Stimulated activated CD4-positive, alpha-beta T cell treated with anti-CD3 and anti-CD28 coated beads, Interleukin-1b, Interleukin-23, amount 100 ng/mL, for 1 hour (primary cell): ENCODE measurements at places on chromosomes 1 and 21.

DNA sequence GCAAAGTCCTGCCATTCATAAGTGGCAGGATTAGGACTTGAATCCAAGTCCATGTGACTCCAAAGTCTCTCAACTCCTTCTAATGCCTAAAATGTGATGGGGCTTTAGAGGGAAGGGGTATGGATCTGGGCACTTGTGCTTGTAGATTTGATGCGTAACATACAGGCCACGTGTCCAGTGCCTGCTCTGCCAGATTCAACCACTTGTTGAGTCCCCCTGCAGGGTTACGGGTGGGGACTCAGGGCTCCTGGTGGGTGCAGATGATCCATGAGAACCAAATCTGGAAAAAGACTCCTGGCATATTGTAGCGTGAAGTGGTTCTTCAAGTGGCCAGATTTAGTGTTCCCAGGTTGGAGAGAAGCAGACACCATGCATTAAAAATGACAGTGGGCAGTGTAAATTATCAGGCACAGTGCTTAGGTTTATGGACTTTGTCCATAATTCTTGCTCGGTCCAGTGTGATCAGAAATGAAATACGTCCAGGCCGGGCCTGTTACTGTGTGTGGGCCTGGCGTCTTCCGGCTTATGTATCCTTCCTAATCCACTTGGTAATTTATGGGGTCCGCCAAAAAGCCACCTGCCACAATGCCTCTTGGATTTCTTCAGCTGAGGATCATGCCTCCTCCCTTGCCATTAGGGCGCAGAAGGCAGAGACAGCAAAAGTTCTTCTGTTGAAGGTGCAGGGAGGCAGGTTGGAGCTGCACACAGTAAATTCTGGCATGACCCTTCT lies 51.2 kb upstream of the LRP8 start:
- DNase-seq: no peak

GRCh38 chr21:33396951-33397350 lies 6.3 kb upstream of the IFNGR2 start:
- DNase-seq: no peak

DNA sequence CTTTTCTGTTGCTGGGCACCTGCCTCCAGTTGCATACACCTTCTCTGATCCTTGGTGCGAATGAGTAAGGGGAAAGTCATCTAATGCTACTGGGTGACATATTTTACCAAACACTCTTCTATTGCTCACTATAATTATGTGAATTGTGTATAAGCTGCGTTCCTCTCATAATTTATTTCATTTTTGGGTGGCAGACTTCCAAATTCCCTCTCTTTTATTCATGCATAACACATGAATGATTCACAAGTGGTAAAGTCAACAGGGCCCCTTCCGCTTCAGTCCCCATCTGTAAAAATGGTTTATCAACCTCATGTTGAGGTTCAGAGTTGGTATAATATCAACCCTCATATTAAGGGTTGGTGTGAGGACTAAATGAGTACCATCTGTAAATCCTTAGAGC lies 3.2 kb upstream of the QSOX1 start:
- no peak for DNase-seq

- no peak for DNase-seq
These were observed 83.5 kb upstream of the SIM2 start for GRCh38 chr21:36615274-36615964.

DNA sequence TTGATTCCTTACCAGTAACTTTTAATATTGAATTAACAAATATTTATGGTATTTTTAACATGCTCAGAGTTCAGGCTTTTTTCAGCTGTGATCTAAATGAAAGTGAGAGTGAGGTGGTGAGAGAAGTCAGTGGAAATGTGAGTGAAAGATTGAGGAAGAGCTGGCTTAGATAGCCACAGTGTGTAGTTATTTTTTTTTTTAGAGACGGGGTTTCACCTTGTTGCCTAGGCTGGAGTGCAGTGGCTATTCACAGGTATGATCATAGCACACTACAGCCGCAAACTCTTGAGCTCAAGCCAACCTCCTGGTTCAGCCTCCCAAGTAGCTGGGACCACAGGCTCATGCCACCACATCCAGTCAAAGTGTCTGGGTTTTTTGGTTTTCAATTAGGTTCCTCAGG lies 10.9 kb downstream of the RNF11 start:
- no peak for DNase-seq

- no peak for DNase-seq
These were observed 565 bp downstream of the WLS start for GRCh38 chr1:68231627-68232288.

DNA sequence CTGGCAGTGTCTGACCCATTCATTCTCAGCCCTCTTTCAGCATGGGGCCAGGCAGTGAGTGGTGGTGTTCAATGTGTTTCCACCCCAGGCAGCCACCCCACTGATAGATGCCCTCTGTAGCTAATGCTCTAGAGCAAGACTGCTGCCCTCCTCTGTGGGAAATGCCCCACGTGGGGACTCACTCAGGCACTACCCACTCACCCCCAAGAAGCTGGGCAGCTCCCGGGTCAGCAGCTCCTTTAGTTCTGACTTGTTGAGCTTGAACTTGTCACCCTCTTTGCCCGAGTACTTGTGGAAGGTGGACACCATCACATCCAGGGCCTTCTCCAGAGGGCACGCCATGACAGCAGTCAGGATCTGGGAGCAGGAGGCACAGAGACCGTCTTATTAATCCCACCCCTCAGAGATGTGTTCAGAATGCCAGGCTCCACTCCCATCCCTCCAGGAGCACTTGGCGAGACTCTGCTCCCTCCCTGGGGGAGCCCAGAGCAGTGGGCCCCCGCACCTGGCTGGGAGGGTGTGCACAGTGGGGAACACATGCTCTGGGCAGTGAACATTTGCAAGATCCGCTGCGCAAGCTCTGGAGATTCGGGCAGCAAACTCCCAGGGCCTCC lies 1.0 kb downstream of the S100A4 start:
- DNase-seq: no peak

- no peak for DNase-seq
These were observed 859 bp upstream of the ERMAP start for GRCh38 chr1:42815941-42816584.

GRCh38 chr1:60273185-60273584 lies 199.6 kb upstream of the C1orf87 start:
- no peak for DNase-seq

DNA sequence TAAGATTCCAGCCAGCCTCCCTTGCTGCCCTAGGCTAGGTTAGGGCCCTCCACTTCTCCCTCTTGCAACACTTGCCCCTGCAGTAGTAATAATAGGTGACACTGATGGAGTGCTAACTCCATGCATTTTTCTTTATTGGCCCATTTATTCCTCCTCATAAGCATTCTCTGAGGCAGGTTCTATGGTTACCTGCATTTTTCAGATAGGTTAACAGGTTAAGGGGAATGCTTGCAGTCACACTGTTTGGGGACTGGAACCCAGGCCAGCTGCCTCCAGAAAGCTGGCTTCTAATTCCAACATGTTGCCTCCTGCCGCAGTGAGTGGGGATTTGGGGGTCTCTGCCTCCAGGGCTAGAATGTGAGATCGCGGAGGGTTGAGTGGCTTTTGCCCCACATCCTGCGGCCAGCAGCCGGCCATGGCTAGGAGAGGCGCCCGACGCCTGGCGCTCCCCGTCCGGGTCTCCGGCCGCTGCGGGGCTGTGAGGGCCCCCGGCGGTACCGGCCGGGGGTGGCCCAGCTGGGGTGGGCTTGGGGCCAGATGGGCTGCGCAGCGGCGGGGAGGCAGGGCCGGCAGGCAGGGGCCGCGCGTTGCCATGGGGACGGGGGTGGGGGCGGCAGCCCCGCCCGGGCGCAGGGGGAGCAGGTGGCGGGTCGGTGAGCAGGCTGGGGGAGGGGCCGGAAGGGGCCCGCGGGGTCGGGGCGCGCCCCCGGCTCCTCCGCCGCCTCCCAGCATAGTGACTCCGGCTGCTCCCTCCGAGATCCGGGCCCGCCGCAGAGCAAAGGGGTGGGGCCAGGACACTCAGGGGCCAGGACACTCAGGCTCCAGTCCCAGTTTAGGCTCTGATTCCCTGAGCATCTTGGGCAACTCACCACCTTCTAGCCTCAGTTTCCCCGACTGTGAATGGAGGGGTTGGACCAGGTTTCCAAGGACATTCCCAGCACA lies 68.4 kb upstream of the SSBP3 start:
- no peak for DNase-seq

- DNase-seq: no peak
These were observed 203.4 kb downstream of the ZNF648 start for GRCh38 chr1:181858135-181858534.

GRCh38 chr1:110383251-110383990 lies 7.4 kb downstream of the SLC16A4 start:
- DNase-seq: no peak

GRCh38 chr1:27338751-27339150 lies 3.1 kb upstream of the SYTL1 start:
- no peak for DNase-seq

DNA sequence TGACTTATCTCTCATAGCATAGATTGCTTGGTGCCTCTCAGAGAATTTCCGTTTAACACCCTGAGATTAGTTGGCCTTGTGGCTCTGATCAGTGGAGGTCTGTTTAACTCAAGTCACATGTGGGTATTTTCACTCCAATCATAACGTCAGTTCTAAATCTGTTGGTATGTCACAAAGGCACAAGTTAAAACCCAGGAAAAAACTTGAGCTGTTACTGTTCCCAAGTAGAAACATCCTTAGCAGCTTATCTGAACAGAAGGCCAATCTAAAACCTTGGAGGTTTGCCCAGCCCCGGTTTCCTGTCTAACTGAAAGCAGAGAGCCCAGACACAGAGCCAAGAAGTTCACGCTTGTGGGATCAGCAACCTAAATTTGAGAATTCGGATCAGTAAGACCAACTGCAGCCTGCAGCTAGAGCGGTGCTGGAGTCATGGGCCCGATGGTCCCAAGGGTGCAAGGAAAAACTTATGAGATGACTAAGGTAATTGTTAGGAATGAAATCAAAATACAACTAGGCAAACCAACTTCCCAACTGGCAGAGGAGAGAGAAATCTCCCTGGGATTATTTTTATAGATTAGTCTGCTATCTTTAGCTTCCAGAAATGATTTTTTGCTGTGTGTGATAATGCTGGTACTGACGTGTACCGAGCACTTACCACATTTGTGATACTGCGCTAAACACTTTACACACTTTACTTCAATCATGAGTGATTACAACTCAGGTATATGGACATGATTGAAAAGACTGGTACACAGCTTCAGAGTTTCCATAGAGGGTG lies 90.2 kb upstream of the C1orf21 start:
- no peak for DNase-seq

DNA sequence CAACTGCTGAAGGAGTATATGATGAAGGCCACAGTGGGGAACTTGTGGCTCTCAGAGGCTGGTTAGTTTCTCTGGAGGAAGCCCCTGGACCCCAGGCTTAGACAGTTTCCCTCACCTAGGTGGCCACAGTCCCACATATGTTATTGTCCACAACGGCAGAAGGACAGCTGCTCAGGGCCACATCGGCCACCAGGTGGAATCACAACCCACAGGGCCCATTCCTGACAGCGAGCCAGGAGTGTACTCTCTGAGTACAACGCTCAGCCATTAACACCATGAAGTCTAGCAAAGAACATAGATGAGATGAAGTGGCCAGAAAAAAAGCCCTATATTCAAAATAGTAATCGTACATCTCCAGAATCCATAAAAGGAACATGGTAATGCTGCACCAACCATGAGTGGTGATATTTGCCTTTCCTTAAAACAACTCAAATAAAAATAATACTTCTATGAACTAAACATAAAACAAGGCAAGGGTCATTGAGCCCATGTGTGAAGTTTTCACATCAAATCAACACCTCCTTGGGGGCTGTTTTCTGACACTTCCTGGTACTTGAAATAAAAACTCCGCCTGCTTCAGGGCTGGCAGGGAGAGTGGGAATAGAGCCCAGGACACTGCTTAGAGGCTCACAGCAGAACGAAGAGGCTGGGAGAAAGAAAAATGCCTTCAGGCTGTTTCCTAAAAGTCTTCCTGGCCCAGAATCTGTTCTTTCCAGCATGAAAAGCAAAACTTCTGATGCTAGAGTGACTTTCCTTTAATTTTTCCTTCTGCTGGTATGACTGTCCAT lies 383.3 kb downstream of the HHAT start:
- DNase-seq: no peak

GRCh38 chr1:48870596-48870995 lies 93.9 kb upstream of the BEND5 start:
- DNase-seq: no peak

DNA sequence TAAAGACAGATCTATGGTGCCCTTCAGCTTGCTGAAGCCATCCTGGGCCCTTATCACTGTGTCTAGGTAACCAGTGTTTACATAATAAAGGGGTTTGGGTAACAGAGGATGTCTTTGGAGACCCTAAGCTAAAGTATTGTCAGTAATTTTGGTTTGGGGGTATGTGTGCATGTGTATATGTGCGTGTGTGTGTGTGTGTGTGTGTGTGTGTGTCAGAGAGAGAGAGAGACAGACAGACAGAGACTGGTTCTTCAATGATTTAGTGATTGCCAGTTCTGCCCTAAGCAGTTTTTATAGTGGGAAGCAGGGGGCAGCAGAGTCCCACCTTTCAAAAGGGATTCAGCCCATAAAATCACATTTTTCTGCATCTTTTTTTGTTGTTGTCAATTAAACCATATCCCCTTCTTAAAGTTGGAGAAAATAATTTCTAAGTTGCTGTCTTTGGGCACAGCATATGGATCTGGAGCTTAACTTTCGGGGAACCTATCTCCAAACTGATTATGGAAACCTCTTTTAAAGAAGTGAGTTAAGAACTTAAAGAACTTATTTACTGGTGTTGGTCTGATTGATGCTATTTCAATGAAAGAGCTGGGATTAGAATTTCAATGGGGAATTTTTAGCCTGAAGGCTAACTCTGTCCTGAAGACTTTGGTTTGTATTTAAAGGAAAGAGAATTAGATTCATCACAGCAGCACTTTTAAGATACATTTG lies 51.1 kb downstream of the ZNF326 start:
- no peak for DNase-seq
